H1 (cell line): ENCODE measurements at places on chromosomes 5 and 9.

- no peak for DNase-seq
These were observed 439.3 kb downstream of the MAT2B start for GRCh38 chr5:163944738-163945137.

DNA sequence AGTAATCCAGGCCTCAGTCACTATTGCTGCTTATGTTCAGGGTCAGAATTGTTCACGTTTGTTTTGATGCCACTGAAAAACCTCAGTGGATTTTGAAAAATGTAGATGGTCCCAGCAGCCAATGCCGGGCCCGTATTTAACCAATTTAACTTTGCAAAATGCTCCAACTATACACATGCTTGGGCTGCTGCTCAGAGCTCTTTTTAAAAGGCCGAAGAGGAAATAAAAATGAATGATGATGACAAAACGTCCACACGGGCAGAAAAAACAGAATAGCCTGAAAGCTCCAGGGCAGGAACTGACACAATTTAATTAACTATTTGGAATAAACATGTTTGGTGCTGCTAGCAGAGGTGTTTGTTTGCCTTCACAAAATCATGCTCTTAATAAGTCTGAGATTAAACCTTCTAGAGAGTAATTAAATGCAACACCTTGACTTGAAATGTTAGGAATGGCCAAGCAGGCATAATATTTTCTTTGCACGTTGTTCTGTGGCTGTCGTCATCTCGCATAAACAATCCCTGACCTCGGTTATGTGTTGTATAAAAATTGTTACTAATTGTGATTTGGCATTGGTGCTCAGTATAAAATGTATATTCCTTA is 152.7 kb downstream of the SLIT3 start:
- no peak for DNase-seq

GRCh38 chr9:123169926-123170325 is 98.5 kb downstream of the STRBP start:
- no peak for DNase-seq

DNA sequence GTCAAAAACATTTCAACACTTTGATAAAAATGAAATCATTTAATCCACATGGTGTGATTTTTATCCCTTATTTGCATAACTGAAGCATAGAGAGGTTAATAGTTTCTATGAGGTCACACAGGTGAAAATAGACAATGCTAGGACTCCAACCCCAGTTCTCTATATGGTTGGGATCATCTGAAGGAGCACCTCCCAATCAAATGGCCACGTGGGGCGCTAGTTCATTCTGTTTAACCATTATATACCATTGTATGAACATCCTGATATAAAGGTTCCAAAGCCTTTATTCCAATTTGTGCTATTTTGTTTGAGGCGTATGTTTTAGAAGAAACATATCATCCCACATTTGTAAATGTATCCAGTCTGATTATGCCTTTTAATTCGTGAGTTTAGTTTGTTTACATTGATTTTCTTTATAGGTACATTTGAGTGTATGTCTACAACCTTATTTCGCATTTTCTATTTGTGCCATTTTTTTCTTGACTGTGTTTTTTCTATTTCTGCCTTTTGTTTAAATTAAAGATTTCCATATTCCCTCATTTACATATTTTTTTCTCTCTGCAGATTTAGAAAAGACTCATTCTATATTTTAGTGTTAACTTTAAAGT is 1092.0 kb downstream of the MAT2B start:
- DNase-seq, result no peak

DNA sequence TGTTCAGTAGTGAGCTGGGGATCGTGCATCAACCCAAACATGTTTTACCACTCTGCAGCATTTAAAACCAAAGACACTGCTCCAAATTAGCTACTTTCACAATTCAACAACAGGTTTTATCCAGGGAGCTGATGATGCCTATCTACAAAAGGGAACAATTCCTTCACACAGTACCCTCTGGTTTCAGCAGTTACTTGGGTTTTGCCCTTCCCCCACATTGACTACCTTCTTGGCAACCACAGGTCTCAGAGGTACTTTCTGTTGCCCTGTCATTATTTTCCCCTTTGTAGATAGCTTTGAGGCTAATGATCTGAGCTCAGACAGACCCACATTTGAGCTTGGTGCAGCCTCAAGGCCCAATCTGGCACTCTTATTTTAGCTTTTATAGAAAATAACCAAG is 96.1 kb downstream of the WDR41 start:
- DNase-seq, result no peak

DNA sequence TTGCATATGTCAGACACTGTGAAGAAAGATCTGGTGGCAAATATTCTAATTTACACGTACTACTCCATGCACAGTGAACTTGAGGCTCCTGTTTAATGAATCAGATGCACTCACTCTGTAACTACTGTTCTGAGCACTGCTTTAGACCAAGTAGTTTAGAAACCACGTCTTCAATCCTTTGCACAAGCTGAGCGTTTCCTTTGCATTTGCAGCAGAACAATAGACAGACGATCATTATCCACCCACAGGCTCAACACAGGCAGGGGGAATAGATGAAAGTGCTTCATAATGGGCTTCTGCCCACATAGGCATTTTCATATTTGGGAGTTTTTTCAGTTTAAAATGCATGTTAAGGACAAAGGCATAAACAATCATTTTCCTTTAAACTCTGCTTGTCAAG is 423.3 kb upstream of the ADAMTS16 start:
- no peak for DNase-seq

- DNase-seq, result no peak
These were observed 48.5 kb upstream of the RLN1 start for GRCh38 chr9:5388026-5388819.

DNA sequence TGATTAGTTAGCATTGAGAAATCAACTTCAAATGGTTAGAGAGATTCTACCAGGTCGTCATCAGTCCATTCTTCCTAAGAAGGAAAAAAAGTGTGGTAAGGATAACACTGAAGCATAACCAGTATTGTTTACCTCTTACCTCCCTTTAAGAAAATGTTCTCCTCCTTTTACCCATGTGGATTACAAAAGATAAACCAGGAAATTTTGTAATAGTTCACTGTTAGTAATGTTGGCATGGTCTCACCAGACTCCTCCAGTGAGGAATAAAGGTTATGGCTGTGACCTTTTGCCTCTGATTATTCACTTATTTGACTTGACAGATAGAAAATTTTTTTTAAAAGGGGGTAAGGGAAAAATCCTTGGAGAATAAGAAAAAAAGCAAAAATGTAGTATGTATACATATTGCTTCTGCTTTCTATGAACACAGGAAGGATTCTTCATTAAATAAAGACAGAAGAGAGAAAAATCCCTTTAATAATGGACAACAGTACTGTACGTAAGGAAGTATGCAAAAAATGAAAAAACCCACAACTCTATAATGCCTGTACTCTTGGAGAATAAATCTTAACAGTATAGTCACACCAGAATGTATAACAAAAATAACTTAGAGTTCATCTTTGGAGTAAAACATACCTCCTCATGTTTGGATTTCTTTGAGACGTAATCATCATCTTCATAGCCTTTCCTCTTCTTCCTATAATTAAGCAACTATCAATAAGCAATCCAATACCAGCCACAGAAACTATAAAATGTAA is 18.1 kb downstream of the CCNH start:
- no peak for DNase-seq

- DNase-seq, result no peak
These were observed 11.5 kb upstream of the CAAP1 start for GRCh38 chr9:26904070-26904469.

DNA sequence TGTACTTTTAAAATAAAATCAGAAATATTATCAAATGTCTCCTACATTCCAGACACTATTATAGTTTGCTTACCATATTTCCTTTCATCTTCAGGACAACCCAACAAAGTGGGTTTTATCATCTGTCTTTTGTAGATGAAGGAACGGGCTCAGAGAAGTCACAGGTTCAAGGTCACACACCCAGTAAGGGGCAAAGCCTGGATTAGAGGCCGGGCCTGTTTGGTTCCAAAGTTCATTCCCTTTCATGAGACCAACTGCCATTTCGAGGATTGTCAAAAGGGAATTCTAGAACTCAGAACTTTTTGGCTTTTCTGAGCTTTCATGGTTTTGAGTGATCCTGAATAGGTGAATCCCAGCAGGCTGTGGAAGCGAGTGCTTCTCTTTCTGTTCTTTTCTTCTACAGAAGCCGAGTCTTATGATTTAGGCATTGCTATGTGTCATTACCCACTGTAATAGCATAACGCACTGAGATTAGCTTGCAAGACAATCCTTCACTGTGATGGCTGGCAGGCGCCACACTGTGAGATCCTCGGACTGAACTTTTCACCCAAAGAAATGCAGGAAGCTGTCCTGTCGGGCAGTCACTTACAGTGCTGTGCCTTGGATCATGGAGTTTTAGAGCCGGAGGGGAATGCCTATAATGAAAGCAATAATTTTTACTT is 43.8 kb upstream of the ANKH start:
- DNase-seq, result no peak

- no peak for DNase-seq
These were observed 425.3 kb upstream of the CDH6 start for GRCh38 chr5:30768056-30768690.

DNA sequence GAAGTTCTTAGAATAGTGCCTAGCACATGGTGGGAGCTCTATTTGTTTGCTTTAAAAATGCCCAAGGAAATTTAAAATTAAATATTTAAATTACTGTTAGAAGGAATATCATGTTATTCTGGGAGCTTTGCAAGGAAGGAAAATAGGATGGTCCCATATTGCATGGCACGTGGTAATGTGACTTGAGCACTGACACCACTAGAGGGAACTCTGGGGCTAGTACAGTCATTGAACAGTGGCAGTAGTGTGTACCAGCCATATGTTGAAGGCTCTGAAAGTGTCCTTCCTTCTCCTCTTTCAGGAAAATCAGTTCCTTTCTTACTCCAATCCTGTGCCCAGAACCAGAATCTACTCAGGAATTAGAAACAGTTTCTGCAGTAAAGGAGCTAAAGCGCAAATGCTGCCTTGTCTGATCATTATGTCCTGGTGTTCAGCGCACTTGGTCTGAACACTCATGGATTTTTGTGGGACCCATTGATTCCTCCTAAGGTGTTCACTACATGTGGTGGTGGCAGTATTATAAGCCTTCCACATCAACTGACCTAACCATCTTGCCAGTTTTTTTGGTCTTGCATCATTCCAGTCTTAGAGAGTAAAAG is 54.1 kb downstream of the GDA start:
- DNase-seq, result no peak

GRCh38 chr9:88741335-88741734 is 206.4 kb downstream of the NXNL2 start:
- DNase-seq, result peak; percentile 77

DNA sequence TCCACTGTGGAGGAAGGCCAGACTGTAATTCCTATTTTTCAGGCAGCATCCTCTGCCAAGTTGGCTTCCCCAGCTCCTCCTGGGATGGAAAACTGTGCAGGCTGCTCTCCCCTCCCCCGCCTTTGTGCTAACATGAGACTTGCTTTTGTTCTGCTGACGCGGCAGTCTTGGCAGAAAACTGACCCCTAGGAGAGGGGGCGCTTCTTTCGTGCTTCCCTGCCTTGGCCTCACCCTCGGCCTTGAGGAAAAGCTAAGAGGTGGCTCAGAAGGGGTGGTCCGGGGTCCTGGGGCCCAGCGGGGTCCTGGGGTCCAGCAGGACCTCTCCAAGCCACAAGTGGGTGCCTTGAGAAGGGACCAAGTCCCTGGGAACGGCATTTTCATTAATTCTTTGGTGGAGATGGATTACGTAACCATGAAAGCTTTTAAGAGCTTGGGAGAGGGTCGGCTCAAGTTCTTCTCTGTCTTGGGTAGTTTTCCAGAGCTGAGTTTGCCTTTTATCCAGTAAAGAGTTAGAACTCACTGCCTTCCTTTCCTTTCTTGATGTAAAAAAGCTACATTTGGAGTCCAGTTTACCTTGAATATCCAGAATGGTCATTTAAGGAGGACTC is 51.0 kb downstream of the SH3PXD2B start:
- DNase-seq, result no peak
